Hematopoietic multipotent progenitor cell treated with erythropoietin and hydrocortisone succinate and interleukin-3 and kit ligand, for 8 days (in vitro differentiated cells): ENCODE measurements at places on chromosomes 12 and 14.
A peak's percentile ranks its signal among the peaks of the same experiment; 100 is the strongest.

DNA sequence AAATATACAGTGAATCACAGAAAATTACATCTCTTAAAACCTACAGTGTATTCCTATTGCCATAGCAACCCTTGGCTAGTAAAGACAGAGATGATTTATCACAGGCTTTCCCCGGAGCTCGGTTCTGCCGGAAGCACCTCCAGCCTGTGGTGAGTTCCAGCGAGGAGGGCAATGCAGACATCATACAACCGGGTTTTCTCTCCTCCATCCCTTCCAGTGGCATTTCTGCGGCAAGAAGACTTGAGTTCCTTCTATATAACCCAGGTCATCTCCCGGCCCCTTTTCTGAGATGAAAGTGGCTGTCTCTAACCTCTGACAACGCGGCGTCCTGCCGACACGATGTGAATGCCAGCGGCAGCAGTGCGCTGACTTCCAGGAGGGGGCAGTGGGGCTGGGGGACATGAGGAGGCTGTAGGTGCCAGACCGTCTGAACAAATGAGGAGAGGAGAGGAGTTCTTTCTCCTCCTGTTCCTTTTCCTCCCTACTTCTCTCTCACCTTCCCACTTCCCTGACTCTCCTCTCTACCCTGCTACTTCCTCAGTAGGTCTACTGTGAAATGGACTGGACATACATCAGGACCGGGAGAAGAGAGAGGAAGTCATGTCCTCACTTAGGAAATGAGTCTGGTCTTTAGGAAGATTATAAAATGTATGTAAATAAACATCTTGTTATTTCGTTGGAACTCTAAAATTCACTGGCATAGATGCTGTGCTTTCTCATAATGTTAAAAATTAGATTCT, 68.6 kb upstream of the MAX start:
- DNase-seq: peak; percentile 33

DNA sequence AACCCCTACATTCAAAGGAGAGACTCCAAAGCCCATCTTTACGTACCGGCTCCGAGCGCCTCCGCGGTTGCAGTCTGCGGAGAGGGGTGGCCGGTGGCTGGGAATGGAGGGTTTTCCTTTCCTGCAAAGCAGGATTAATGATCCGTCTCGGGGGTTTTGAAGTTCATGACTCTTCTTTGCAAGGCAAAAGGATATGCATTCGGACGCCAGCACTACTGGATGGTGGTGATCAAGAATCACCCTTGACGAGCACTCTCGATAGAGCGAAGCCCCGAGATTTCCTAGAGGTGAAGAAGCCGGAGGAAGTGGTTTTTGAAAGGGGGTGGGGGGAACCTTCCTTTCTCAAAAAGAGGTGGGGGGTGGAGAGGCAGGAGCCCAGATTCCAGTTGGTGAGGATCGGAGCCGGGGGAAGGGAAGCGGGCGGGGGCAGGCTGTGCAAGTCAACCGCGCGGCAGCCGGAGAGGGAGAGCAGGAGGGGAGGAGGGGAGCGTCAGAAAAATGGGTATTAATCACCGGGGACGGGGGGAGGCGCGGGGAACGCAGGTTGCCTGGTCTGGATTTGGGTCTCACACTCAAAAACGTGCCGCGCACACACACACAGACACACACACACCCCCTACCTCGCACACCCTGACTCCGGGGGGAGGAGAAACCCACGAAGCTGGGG, at the start of gene GRIN2B:
GRIN2B (minus strand) TSS at position 307 of the 667 bp plus-strand sequence. CDS start 115,394 bp downstream, outside the sequence.
- no peak for DNase-seq

DNA sequence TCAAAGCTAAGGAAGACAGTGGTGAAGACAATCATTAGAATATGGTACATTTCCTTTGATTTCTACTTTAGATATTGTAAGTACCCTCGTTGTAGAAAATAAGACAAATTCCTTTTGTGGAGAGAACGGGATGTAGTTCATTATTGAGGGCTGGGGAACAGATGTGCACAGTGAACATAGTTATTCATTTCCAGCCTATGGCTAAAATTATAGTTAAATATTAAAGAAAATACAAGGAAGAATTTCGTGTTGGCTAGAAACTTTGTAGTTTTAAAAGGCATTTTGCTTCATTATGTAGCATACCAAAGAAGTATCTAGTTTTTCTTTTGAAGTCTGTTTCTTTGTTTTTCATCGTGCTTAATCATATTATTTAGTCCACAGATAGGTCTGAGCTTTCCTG, 201.8 kb downstream of the ESR2 start:
- no peak for DNase-seq

- no peak for DNase-seq
Observed at GRCh38 chr12:98417266-98417665, 98.1 kb upstream of the TMPO start.

DNA sequence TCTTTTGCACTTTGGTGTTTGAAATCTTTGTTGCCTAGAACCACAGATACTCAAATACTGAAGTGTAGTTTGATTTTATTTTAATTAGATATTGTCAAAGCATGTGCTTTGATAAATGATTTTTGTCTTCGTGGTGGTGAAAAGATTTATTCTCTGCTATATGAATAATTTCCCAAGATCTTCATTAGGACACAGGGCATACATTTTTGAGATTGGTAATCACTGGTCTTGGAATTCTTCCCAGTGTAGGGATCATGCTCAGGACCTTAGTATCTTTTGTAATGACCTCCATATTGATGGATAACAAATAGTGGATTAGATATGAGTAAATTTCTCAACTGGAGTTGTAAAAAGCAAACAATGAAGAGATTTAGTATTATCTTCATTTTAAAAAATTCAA, 28.2 kb downstream of the TBK1 start:
- no peak for DNase-seq

GRCh38 chr12:13067322-13067721, 23.1 kb downstream of the FAM234B start:
- DNase-seq: no peak

DNA sequence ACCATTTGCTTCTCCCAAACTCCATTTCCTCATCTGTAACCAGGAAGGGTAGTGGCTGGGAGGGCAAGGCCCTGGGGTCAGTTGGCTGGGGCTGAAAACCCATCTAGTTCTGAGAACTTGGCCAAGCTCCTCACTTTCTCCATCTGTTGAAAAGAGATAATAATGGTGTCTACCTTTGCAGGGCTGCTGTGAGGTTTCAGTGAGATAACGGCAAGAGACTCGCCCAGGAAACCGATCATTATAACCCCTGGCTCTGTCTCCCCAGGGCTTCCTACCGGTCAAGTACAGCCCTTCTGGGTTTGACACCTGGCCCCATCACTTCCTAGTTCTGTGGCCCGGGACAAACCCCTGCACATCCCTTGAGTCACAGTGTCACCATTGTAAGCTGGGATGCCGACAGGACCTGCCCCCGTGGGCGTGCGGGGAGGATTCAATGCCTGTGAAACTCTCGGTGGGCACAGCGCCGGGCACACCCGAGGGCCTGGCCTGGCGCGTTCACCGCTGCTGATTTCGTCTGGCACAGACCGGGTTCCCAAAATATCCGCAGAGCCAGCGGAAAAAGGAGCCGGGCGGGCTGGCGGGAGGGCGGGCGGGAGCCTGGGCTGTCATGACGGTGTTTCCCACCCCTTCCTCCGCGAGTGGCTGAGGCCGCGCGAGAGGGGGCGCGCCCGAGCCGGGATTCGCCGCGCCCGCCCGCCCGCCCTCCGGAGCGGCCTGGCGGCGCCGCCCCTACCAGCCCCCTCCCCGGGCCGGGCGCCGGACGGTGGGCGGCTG, 4.4 kb downstream of the KMT5A start:
- peak; percentile 95 for DNase-seq

DNA sequence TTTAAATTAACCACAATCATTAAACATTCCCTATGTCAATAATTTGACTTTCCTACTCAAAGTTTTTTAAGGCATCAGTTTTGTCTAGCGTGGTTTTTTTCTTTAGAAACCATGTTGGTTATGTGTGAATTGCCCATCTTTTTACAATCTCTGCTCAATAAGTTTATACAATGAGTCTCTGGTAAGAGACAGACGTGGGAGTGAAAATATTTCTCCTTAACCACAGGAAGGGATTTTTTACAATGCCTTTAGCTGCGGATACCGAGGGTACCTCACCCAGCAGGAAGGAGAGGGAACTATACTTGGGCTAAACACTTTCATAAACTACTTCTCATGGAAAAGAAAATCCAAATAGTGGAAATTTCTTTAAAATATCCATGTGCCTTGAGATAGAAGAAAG, 191.4 kb upstream of the BCL2L14 start:
- DNase-seq: no peak

GRCh38 chr12:123041811-123042655, 61.6 kb downstream of the ARL6IP4 start:
- no peak for DNase-seq

DNA sequence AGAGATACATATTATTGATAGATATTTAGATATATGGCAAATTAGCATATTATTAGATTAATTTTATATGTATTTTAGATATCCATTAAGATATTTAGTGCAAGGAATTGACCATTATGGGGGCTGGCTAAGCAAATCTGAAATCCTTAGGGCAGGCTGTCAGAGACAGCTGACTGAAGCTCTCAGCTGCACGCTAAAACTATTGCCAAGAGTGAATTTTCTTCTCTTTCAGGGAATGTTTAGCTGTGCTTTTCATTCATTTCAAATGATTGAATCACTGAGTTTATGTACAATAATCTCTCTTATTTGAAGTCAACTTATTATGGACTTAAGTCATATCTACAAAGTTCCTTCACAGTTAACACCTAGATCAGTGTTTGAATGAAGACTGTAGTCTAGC, 566.5 kb downstream of the LRFN5 start:
- no peak for DNase-seq

- DNase-seq: no peak
Observed at GRCh38 chr12:63302269-63302940, 151.4 kb upstream of the AVPR1A start.

DNA sequence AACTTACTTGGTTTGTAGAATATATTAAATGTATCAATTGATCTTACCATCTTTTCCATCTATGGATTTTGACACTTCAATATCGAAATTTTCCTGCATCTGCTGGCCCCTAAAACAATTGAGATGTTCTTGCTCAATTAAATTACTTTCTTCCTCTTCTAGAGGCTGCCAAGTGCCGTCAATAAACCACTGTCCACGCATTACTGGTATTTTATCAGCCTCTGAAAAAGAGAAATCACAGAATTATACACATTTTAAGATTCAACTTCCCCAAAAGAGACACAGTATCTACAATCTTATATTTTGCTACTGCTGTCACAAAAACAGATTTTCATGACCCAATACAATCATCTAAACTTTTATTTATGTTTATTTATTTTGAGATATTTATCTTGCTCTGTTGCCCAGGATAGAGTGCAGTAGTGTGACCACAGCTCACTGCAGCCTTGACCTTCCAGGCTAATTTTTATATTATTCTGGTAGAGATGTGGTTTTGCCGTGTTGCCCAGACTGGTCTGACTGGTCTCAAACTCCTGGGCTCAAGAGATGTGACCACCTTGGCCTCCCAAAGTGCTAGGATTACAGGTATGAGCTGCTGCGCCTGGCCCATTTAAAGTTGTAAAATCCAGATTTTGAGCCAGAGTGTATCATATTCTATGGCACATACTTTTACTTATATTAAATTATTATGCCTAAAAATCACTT, 49.3 kb downstream of the DDHD1 start:
- no peak for DNase-seq

- no peak for DNase-seq
Observed at GRCh38 chr12:22731236-22731635, 106.3 kb downstream of the ETNK1 start.

- DNase-seq: peak; percentile 55
Observed at GRCh38 chr14:105050551-105050897, 14.7 kb downstream of the GPR132 start.

GRCh38 chr12:113768850-113769249, 197.3 kb downstream of the RBM19 start:
- DNase-seq: no peak

- no peak for DNase-seq
Observed at GRCh38 chr12:102419094-102419764, 61.1 kb downstream of the IGF1 start.

DNA sequence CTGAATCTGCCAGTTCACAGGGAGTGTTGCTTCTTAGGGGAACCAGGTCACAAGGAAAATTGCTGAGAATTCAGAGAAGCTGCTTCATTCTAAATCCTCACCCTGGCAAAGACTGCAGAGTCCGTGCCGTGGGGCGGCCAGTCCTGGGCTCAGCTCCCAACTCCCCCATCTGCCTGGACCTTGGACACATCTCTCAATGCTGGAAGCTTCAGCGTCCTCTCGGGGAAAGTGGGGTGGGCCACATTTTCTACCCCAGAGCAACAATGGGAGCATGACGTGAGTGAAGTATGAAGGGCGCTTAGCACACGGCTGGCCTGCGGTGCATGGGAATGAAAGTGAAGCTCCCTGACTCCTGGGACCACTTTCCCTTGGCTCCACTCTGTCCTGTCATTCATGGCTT, 31.2 kb downstream of the HVCN1 start:
- no peak for DNase-seq

DNA sequence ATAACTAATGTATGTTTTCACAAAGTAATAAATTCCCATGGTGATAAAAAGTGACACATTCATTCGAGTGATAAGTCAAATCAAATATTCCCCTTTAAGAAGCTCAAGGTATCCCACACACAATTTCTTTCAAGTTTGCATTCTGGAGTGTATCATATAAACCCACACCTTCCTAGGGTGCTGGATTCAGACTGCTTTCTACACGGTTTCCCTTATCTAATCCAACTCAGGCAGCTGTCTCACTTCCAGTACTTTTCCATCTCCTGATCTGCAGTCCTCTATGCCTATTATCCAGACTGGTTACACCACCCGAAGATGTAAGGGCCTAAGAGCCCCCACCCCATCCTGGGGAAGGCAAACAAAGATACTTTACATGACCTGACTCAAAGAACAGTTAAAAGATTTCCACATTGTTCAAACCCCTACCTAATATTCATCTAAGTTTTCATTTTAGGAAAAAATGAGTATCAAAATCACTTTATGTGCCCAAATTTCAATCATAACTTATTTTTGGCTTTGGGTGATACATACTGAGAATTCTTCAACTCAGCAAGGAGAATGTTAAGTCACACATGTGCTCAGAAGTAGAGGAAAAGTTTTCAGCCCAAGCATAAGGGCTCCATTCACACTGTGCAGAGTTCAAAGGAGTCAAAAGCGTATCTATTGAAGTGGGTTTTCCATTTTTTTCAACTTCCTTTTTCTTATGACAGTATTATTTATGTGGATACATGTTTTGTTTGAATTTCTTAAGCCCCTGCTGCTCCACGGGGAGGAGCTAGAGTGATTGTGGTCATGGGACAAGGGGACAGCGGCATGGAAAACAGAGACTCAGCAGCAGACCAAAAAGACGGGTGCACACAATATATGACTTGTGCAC, 41.8 kb downstream of the CORO1C start:
- DNase-seq: peak; percentile 92

- no peak for DNase-seq
Observed at GRCh38 chr12:73421832-73422231, 1115.8 kb upstream of the ATXN7L3B start.

- peak; percentile 73 for DNase-seq
Observed at GRCh38 chr12:113462117-113462774, 9.4 kb downstream of the LHX5 start.

DNA sequence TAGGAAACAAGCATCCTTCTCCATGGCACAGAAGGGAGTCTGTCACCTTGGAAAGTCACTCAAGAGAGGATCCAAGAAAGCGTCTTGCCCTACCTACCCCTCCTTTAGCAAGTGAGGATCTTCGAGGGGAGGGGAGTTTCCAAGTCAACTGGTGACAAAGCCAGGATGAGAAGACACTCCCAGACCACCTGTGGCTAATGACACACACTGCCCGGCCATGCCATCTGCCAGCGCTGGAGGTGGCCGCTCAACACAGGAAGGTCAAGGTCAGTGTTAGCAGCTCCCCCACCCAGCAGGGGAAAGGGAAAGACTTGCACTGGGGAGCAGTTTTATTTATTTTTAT, 41.3 kb downstream of the ELK3 start:
- DNase-seq: no peak
